Frontal cortex (tissue), 4 donors: ENCODE measurements at places on chromosomes 16 and 17. TPM values are rescaled to one million over a fixed set of nuclear protein-coding genes. Genes with fewer than 3 reads are reported as not detected.

DNA sequence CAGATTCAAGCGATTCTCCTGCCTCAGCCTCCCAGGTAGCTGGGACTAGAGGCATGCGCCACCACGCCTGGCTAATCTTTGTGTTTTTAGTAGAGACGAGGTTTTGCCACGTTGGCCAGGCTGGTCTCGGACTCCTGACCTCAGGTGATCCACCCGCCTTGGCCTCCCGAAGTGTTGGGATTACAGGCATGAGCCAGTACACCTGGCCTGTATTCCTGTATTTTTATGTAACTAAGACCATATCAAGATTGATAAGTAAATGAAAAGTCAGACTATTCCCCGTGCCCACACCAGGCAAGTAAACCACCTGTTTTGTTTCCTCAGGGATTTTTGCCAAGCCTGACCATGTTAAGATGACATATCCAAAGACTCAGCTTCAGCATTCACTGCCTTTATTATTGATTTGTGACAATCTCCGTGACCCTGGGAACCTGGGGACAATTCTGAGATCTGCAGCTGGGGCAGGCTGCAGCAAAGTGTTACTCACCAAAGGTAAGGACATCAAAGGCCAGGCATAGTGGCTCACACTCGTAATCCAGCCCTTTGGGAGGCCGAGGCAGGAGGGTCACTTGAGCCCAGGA is 5.6 kb downstream of the MRM3 start:
- DNase-seq = no peak

GRCh38 chr16:66261826-66262225 is 104.7 kb upstream of the CDH5 start:
- no peak for DNase-seq

DNA sequence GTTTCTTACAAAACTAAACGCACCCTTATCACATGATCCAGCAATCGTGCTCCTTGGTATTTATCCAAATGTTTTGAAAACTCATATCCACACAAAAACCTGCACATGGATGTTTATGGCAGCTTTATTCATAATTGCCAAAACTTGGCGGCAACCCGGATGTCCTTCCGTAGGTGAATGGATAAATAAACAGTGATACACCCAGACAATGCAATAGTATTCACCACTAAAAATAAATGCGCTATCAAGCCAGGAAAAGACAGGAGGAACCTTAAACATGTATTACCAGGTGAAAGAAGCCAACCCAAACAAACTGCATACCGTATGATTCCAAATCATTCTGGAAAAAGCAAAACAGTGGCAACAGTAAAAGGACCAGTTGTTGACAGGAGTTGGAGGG is 10.0 kb downstream of the SPATA32 start:
- no peak for DNase-seq

GRCh38 chr16:6250511-6250910 is 1082.1 kb upstream of the RBFOX1 start:
- no peak for DNase-seq

GRCh38 chr17:45977976-45978626 is 20.9 kb upstream of the STH start:
- DNase-seq = no peak

Gene NPLOC4
- 39.9 TPM for total RNA-seq

Gene TMED6
- not detected for total RNA-seq
